ENCODE measurements at places on chromosomes 2 and 18.
A peak's percentile ranks its signal among the peaks of the same experiment; 100 is the strongest.

GRCh38 chr2:236823963-236824362 is 254.3 kb downstream of the ACKR3 start:
- no peak for DNase-seq

DNA sequence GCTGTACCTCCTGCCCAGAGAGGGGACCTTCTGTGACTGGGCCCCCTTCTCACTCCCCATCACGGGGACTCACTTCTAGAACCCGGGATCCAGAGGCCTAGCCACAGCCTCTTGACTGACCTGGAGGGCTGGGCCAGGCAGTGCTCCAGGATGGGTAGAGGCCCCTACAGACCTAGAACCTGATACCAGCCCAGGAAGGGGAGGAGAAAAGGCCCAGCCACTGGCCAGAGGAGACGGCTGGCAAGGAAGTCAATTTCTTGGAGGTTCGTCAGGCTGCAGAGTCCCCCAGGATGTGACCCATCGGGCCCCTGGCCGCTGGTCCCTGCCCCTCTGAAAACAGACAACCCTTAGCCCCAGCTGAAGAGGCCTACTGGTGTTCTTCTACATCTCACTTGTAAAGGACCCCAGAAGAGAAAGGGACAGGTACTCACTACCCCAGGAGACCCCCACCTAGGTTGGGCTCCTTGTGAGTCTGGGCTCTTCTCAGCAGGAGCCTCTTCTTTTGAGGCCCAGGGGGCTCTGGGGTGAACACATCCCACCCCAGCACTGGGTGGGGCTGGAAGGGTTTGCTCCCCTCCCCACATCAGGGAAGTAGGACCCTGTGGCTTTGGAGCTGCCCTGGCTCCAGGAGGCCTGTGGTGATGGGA is 86.0 kb downstream of the STPG4 start:
- no peak for DNase-seq

- DNase-seq = no peak
Observed at GRCh38 chr2:68736086-68736485, 1.5 kb downstream of the ARHGAP25 start.

- DNase-seq = peak; percentile 59
Observed at GRCh38 chr2:84495539-84496146, 20.7 kb upstream of the DNAH6 start.

GRCh38 chr2:12688091-12688490 is 28.6 kb upstream of the TRIB2 start:
- no peak for DNase-seq

DNA sequence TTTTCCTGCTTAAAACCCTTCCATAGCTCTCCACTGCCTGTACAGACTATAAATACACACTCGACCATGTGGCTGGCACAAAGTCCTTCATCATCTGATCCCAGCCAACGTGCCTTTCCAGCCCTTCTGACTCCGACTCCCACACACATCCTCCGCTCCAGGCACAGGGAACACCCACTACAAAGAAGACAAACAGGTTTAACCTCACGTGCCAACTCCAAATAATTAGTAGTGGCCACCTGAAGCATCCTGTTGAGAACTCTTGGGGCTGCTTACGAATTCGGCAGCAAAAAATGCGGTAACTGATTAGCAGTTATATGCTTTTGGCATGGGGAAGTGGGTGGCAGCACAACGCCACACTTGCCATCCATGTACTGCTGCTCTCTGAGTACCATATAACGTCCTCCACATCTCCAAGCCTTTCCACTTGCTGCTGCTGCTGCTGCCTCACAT is 12.1 kb downstream of the SPIRE1 start:
- no peak for DNase-seq

DNA sequence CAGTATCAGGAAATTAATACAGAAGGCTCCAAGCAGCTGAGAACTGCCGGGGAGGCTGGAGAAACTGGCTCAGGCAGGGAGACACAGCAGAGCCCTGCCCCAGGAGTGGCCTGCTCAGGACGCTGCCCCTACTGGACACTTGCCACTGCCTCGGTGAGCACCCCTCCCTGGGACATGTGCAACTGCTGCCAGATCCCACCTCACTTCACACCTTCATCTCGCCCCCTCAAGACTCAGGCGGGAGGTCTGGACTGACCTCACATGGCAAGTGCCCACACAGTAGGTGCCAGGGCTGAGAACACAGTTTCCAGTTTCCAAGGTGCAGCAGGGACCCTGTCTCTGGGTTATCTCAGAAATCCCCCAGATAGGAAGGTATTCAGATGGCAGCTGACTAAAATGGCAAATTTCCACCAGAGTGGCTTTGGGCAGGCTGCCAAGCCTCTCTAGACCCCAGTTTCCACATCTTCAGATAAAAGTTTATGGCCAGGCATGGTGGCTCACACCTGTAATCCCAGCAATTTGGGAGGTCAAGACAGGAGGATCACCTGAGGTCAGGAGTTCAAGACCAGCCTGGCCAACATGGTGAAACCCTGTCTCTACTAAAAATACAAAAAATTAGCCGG is 33.7 kb upstream of the LBH start:
- DNase-seq = no peak

DNA sequence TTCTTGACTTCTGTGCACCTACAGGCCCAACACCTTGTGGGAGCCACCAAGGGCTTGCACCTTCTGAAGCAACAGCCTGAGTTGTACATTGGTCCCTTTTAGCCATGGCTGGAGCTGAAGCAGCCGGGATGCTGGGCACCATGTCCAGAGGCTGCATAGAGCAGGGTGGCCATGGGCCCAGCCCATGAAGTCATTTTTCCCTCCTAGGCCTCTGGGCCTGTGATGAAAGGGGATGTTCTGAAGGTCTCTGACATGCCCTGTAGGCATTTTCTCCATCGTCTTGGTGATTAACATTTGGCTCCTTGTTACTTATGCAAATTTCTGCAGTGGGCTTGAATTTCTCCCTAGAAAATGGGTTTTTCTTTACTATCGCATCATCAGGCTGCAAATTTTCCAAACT is 83.1 kb upstream of the ACVR1 start:
- no peak for DNase-seq

DNA sequence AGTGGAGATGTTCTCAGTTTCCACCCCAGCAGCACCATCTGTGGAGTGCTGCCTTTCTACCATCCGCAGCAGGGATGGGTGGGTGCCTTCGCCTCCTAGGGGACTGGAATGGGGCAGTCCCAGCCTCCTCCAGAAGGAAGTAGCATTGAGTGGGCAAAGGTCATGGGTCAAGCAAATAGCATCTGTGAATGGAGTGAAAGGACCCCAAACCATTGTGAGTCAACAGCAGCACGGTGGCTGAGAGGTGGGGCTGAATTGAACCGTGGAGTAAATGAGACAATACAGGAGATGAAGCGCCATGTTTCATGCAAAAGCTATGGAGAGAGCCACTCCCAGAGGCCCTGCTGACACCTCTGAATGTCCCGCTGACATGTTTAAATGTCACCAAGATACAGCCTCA is 9.7 kb downstream of the GPR55 start:
- no peak for DNase-seq

- DNase-seq = no peak
Observed at GRCh38 chr2:159145745-159146354, 140.7 kb downstream of the WDSUB1 start.

- DNase-seq = no peak
Observed at GRCh38 chr18:46040747-46041104, 31.3 kb downstream of the PSTPIP2 start.

Measured in midbrain (tissue), 1 donor.